H1 (cell line): ENCODE measurements at places on chromosomes 5 and 9. TPM values are rescaled to one million over a fixed set of nuclear protein-coding genes. Genes with fewer than 3 reads are reported as not detected.

The PCDHB5 gene
- total RNA-seq = 2.4 and 2.8 TPM in 2 replicates

The TMEM174 gene
- total RNA-seq = not detected in 2 replicates

The SYNPO gene
- total RNA-seq = 1.9 and 2.3 TPM in 2 replicates

The DNM1 gene
- total RNA-seq = 43.7 and 62.7 TPM in 2 replicates

The ZFP37 gene
- 4.4 and 5.1 TPM in 2 replicates for total RNA-seq

The CTSV gene
- total RNA-seq = 113 and 114 TPM in 2 replicates

The CNTRL gene
- total RNA-seq = 13.9 and 14.3 TPM in 2 replicates

The FAM169A gene
- 78.7 and 83.1 TPM in 2 replicates for total RNA-seq

The SAXO1 gene
- 0.20 TPM in 1 of 2 replicates, not detected in the other for total RNA-seq

The HMMR gene
- total RNA-seq = 70.6 and 77.3 TPM in 2 replicates

The NEUROG1 gene
- total RNA-seq = not detected in 2 replicates

The DDX31 gene
- 23.7 and 25.2 TPM in 2 replicates for total RNA-seq

The POLE3 gene
- 49.1 and 52.7 TPM in 2 replicates for total RNA-seq

The FGD3 gene
- total RNA-seq = 1.4 and 1.9 TPM in 2 replicates

The CCDC107 gene
- total RNA-seq = 9.0 and 10.5 TPM in 2 replicates

The RASGRF2 gene
- 27.7 and 29.5 TPM in 2 replicates for total RNA-seq

The CDH10 gene
- not detected in 2 replicates for total RNA-seq

The TMEM232 gene
- total RNA-seq = 1.3 and 1.6 TPM in 2 replicates

The IFNK gene
- not detected in 2 replicates for total RNA-seq

The FAM221B gene
- not detected in 2 replicates for total RNA-seq

The ZNF658 gene
- 5.0 and 5.4 TPM in 2 replicates for total RNA-seq

The ADAMTS16 gene
- 14.6 and 16.0 TPM in 2 replicates for total RNA-seq

The CLIC3 gene
- total RNA-seq = not detected in 2 replicates

The ADAMTSL1 gene
- 0.84 and 0.90 TPM in 2 replicates for total RNA-seq

The PCDHB15 gene
- 3.9 and 4.0 TPM in 2 replicates for total RNA-seq

The RGS7BP gene
- total RNA-seq = 2.3 TPM in 2 replicates

The IL5 gene
- not detected in 2 replicates for total RNA-seq

The IFT74 gene
- total RNA-seq = 17.2 and 17.8 TPM in 2 replicates

The MEIKIN gene
- not detected in 2 replicates for total RNA-seq

The IFNA21 gene
- total RNA-seq = not detected in 2 replicates

The SWI5 gene
- total RNA-seq = 25.5 and 29.0 TPM in 2 replicates

The MPDZ gene
- total RNA-seq = 39.4 and 40.3 TPM in 2 replicates

The PCDHAC1 gene
- total RNA-seq = 4.5 and 5.0 TPM in 2 replicates

The SLC4A9 gene
- 0.15 and 0.28 TPM in 2 replicates for total RNA-seq

The SOX30 gene
- not detected in 2 replicates for total RNA-seq
